NCI-H1930 (cell line): ENCODE measurements at places on chromosomes 11 and 22.

- DNase-seq, result no peak
Observed at GRCh38 chr11:64216879-64217278, 9.1 kb downstream of the TRPT1 start.

- DNase-seq, result no peak
Observed at GRCh38 chr11:34208266-34209135, 103.1 kb downstream of the NAT10 start.

- DNase-seq, result no peak
Observed at GRCh38 chr11:130295657-130296056, 19.1 kb downstream of the ZBTB44 start.

DNA sequence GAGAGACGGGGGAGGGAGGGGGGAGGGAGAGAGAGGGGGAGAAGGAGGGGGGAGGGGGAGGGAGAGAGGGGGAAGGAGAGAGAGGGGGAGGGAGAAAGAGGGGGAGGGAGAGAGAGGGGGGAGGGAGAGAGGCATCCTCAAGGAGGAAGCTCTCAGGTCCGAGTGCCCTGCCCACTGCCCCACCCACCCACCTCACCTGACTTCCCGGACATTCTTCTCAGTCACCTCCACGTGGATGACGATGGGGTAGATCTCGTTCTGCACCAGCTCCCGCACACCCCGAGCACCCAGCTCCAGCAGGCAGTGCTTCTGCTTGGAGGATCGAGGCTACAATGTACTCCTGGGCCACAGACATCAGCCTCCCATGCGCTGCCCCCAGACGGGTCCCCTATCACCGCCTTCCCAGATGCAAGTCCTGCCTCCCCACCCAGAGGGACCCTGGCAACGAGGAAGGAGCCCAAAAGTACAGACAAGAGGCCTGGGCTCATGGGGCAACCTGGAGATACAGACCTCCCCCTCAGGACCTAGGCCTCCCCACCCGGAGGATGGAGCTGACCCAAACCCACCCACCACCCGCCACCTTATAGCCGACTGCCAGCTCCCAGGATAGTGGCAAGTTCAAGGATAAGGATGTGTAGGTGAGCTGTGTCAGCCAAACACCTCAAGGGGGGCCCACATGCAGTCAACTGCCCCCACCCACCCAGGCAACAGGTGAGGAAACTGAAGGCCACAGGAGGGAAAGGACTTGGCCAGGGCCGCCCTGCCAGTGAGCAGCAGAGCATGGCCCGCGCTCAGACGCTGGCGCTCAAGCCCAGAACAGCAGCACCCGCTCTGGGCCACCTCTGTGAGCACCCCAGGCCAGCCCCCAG, 5.6 kb upstream of the MFNG start:
- no peak for DNase-seq

DNA sequence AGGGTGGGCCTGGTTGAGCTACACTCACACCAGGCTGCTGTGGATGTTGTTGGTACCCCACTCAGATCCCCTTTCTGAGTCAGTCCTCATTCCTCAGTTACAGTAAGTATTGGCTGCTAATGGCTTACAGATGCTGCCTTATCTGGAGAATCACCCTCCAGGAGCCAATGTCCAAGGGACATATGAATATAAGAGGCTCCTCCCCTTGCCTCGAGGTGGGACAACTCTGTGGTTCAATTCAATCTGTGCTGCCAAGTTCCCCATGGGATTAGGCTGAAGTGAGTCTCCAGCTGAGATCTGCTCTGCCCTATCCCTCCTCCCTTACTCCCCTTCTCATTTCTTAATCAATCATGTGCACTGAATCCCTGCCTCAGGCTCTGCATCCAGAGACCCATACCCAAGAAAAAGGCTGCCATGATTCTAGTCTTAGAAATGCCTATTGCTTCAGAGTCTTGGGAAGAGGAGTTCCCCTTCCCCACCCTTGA, 168.8 kb upstream of the SYT13 start:
- no peak for DNase-seq

DNA sequence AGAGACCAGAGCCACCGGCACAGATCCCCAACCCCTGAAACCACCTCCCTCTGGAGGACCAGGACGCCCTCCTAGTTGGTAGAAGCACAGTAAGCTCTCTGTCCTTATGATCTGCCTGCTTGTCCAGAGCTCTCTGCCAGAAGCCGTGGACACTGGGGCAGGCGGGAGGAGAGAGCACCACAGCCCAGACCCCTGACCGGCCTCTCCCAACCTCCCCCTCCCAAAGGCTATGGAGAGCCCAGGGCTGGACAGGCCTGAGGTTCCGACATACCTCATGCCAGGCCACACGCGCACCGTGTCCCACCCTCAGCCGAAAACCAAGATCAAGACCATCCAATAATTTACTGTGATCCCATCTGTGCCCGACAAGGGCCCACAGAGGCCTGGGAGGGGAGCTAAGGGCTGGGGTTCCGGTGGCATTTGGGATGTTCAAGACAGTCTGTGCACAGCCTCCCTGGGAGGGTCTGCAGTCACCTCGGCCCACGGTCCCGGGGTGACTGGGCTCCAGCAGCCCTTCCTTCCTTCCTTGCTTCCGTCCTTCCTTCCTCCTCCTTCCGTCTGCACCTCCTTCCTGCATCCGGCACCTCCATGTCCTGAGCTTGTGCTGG, 3.4 kb downstream of the HRAS start:
- no peak for DNase-seq

GRCh38 chr11:8717876-8718753, 35.5 kb downstream of the RPL27A start:
- DNase-seq, result no peak

- DNase-seq, result no peak
Observed at GRCh38 chr11:70326365-70326811, 55.9 kb downstream of the PPFIA1 start.

DNA sequence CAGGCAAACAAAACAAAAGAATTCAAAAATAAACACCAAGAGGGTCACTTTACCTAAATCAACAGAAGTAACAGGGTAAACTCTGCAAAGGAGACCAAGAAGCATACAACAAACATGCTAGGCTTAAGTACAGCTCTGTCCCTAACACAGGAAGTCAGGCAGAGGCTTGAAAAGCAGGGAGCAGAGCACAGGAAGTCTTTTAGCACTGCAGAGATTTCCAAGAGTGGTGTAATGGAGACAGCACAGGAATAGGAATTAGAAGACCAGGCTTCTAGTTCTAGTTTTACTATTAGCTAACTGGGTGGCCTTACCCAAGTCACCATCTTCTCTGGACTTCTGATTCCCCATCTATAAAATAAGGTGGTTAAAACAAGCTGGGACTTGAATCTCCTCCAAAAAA, 1.9 kb downstream of the RBFOX2 start:
- DNase-seq, result no peak

DNA sequence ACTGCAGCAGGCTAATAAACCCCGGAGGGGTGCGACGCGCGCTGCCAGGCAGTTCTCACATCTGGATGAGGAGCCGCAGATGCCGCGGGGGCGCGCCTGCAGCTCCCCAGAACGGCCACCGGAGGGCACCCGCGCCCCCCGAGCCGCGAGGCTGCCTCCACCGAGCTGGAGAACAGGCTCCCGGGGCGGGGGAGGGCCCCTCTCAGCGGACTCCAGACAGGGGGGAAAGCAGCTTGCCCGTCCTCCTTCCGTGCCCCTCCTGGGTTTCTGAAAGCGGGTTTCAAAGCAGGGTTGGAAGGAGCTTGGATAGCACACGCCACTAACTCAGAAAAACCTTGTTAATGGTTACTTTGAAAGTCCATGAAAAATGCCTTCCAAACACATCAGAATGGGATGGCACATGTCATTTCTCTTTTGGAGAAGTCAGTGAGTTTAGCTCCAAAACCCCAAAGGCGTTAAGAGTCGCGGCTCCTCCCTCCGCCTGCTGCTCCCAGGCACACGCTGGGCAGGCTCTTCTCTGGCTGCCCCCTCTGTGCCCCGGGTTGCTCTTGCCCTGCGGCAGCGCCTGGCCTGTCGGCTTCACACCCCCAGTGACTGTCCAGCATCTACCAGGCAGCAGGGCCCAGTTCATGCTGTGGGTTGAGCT, 317.8 kb downstream of the NTM start:
- peak; percentile 44 for DNase-seq

GRCh38 chr11:65894034-65894591, 3.6 kb downstream of the CCDC85B start:
- DNase-seq, result no peak

GRCh38 chr11:465896-466530, 15.9 kb downstream of the PTDSS2 start:
- DNase-seq, result no peak

GRCh38 chr11:112421879-112422278, 161.2 kb upstream of the PLET1 start:
- DNase-seq, result no peak

DNA sequence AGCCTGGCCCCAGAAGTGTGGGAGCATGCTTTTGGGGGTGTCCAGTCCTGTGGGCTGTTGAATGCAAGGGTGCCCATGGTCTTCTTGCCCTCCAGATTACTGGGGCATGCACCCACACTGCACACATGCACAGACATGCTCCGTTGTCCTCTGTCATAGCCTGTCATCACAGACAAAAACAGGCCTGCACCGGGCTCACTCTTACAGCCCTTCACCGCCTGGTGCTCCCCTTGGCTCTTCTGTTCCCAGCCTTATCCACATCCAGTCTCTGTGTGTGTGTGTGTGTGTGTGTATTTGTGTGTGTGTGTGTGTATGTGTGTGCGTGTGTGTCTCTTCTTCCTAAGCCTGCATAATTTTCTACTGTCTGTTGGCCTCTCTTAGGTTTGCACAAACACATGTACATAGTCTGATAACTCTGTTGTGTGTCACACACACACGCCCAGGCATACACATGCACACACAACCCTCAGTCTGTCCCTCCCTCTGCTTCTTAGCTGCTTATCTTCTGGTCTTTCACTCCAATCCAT, 23.4 kb upstream of the NECTIN1 start:
- DNase-seq, result no peak

DNA sequence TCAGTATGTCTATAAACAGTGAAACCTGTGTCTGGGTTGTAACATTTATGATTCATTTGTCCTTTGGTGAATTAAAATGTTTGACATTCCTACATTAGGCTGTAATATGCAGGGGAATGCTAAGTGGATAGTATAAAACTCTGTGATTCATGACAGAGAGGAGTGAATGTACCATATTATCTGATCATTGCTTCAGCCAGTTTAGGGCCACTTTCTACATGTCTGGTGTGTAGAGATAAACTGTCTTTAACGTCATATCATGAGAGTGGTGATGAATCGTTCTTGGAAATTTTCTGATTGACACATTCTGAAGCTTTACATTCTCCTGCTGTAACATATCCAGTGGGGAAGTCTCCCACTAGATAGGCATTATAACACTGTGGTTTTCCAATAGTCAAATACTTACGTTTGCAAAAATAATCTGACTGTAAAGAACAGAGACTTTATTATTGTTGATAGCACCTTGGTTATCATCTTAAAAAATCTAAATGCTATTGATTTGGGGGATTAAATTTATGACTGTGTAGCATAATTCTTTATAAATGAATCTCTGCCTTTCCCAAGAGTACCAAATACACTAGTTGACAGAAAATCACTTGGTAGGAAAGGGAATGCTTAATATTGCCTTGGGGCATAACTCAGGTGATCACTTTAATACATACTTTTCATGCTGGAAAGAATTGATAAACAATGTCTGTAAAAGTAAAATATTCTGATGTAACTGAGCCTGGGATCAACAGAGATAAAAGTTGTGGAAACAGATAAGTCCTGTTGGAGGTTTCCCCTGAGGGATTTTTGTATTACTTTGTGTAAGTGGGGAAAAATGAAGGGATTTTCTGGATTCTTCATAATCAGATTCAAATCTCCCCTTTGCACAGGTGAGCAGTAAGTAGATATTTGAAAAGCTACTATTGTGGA, 427.9 kb downstream of the JRKL start:
- DNase-seq, result no peak

DNA sequence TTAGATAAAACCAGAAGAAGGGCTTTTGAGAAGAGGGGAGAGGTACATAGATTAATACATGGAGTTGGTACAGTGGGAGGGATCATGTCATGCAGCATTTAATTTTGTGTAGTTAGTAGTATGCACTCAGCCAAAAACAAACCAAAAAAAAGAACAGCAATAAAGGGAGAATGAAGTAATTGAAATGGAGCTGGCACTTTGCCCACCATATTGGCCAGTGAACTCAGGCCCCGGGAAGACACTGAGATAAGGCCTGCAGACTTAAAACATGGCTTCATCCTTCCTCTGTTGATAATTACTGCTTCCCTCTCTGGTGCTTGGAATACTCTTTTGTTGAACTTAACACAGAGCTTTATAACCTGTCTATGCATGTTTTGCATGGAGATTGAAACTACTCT, 3.1 kb downstream of the PANX1 start:
- no peak for DNase-seq

- DNase-seq, result no peak
Observed at GRCh38 chr11:16895306-16895705, 118.9 kb downstream of the PLEKHA7 start.

GRCh38 chr11:103927535-103927934, 108.9 kb upstream of the DDI1 start:
- DNase-seq, result no peak

DNA sequence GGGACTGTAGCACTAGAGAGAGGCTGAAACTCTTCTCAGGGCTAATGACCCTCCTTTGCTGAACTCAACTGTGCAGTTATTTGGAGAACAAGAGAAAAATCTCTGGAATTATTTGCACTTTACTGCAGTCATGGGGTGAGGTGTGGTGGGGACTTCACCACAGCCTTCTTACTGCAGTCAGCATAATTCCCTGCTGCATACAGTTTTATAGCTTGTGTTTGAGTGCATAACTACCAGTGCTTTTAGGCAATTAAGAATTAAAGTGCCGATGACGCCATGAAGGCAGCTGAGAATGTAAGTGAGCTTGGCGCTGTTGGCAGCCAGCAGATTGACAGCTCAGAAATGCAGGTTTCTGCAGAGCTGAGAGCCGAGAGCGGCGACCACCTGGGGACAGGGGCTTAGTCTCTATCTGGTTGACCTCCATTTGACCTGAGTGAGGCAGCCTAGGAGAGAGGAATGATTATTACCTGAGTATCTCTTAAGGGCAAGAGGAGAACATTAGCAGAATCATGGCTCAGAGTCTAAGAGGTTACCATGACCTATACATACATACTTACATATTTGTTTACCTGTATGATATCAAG, 830.0 kb downstream of the NTM start:
- DNase-seq, result no peak

GRCh38 chr11:75078233-75078632, 18.4 kb downstream of the OR2AT4 start:
- DNase-seq, result no peak

- no peak for DNase-seq
Observed at GRCh38 chr11:64654958-64655541, 64.0 kb downstream of the SLC22A12 start.

DNA sequence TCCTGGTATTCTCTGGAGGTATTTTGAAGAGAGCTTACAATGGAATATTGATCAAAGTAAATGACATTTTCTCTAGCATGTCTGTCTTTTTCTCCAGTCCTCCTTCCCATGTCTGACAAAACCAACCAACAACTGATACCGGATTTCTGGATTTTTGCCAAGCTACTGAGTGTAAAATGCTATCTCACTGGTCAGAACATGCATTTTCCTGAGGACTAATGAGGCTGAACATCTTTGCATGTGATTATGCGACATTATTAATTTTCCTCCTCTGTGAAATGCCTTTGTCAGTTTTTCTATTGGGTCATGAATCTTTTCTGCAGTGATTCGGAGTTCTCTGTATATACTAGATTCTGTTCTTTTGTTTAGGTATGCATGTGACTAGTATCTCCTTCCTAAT, 51.4 kb downstream of the CDON start:
- no peak for DNase-seq
